ENCODE measurements at places on chromosomes 7 and 10. TPM values are rescaled to one million over a fixed set of nuclear protein-coding genes. Genes with fewer than 3 reads are reported as not detected.

CHST3 gene
- 30.4 TPM for polyA plus RNA-seq

VIPR2 gene
- 15.1 TPM for polyA plus RNA-seq

DNA sequence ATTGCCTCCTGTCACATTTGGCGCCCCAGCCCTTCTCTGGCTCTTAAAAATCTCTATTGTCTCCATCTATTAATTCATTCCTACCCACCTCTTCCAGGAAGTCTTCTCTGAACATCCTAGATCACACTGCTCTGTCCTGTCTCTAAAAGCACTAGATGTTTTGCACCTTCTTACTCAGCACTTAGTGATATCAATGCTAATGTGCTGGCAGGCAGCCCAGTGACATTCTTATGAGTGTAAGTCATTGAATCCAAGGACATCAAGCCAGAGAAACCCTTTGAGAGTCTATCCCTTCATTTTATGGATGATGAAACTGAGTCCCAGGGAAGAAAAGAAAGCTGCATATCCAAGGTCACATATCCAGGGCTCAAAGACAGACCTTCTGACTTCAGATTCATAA lies 48.3 kb upstream of the PAX2 start:
- no peak for DNase-seq

CFAP70 gene
- polyA plus RNA-seq = 1.4 TPM

DNA sequence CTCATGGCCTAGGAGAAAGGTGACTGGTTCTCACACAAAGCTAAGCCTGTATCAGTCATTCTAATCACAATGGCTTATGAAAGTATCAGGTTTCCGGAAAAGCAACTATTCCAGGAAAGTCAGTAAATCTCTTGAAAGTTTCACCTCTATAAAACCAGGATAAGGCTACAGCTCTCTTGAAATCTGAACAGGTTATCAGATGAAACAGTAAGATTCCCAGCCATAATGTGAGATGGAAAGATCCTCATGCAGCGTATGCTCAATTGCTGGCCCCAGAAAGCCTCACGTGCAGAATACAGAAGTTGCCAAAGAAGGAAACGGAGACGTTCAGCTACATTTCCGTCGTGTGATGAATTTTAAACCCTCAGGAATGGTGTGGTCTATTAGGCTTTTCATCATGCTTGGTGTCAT lies 90.0 kb downstream of the PFKFB3 start:
- DNase-seq = no peak

SYCE1 gene
- polyA plus RNA-seq = 0.23 TPM

- DNase-seq = no peak
These were observed 29.1 kb downstream of the GPRIN2 start for GRCh38 chr10:46527241-46527811.

DNA sequence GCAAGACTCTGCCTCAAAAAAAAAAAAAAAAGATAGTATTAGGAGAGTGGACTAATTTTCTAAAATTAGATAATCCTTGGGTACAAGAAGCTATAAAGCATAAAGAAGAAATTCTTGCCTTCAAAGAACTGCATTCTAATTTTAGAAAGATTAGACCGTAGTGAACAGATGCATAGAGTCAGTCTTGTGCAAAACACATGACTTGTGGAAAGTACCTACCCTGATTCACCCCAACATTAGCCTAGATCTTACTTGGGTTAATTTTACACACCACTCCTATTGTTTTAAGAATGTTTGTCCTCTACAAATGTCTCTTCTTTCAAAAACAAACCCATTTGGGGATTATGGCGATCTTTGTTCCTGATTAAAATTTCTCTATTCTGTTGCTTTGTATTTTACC lies 38.9 kb upstream of the SP8 start:
- no peak for DNase-seq

DNA sequence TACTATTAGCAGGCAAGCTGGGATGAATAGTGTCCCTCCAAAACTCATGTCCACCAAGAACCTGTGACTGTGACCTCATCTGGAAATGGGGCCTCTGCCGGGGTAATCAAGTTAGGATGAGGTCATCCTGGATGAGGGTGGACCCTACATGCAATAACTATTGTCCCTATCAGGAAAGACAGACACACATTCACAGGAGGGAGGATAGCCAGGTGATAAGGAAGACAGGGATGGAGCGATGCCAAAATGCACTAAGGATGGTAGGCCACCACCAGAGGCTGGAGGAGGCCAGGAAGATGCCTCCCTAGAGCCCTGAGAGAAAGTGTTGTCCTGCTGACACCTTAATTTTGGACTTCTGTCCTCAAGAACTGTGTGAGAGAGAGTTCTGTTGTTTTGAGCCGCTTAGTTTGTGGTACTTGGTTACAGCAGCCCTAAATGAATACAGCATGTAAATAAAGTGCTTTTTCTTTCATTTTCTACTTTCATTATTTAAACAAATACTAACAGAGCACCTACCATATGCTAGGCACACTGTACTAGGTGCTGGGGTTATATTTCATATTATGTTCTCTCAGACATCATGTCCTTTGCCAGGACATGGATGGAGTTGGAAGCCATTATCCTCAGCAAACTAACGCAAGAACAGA lies 111.9 kb downstream of the USP6NL start:
- no peak for DNase-seq

CLCN1 gene
- 0.03 TPM for polyA plus RNA-seq

- peak; percentile 61 for DNase-seq
These were observed 368.7 kb downstream of the AUTS2 start for GRCh38 chr7:69966766-69967591.

UCMA gene
- not detected for polyA plus RNA-seq

HKDC1 gene
- not detected for polyA plus RNA-seq

DNA sequence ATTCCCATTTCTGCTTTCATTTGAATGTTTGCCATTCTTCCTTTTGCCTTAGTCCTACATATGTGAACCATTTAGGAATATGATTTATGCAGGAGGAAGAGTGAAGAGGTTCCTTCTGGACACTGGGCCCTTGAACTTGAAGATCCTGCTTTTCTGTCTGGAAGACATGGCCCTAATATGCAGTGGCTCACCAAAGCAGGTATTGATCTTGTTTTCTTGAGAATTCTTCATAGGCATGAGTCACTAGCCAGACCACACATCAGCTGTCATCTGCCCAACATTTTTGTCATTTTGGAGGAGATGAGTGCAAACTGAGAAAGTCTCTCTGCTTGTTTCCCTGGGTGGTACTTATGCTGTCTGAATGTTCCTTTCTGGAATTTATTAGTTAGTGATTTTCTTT lies 382.6 kb downstream of the LRMDA start:
- no peak for DNase-seq
